ENCODE measurements at places on chromosomes 7 and 10. TPM values are rescaled to one million over a fixed set of nuclear protein-coding genes. Genes with fewer than 3 reads are reported as not detected.

TUBAL3 gene
- 0.35 TPM for total RNA-seq

ZKSCAN5 gene
- 6.4 TPM for total RNA-seq

NYAP1 gene
- 0.65 TPM for total RNA-seq

EVX1 gene
- not detected for total RNA-seq

PANK1 gene
- total RNA-seq = 5.9 TPM

CALCR gene
- not detected for total RNA-seq

CLDN3 gene
- total RNA-seq = not detected
